Stimulated activated CD8-positive, alpha-beta memory T cell treated with anti-CD3 and anti-CD28 coated beads, Interleukin-15, amount 100 ng/mL, for 1 hour (primary cell): ENCODE measurements at places on chromosomes 12 and 14.

DNA sequence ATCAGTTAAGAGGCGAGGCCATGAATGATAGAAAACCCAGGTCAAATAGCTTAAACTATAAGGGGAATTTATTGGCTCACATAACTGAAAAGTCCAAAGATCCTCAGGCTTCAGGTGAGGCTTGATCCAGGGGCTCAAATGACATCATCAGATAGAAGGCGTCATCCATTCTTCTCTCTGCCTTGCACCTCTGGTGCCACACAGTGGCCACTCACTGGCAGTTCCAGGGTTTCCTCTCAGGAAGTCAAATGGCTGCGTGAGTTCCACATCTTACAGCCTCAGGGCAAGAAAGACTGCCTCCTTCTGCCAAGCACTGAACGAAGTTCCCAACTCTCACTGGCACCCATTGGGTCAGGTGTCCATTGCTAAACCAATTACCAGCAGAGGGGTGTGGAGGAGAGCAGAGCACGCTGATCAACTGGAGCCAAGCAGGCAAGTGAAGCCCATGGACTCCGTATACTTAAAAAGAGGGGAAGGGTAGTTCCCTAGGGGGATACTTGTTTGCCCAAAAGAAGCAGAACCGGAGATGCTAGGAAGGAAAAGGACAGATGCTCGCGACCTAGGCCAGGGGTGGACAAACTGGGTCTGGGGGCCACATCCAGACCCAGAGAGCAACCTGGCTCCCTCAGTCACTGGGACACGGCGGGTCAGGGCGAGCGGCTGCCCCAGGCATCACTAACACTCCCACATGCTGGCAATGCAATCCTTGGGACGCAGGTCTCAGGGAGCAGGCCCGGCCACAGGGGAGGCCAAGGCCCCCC lies 69.3 kb downstream of the SERPINA3 start:
- no peak for DNase-seq

DNA sequence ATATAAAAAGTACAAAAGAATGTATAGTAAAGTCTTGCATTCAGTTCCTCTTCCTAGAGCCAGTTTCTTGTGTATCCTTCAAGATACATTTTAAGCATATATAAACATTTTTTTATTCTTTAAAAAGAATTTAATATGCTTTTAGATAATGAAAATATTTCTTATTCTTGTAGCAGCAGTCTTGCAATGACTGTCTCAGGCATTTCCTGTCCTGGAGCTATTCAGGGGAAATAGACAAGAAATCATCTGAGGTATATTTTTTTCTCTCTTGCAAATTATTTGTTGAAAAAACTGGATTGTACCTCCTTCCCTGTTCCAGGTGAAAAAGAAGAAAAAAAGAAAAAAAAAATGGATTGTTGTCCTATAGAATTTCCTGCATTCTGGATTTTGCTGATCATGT lies 17.0 kb upstream of the ERBB3 start:
- no peak for DNase-seq

GRCh38 chr14:56751471-56751870 lies 58.8 kb downstream of the OTX2 start:
- no peak for DNase-seq

DNA sequence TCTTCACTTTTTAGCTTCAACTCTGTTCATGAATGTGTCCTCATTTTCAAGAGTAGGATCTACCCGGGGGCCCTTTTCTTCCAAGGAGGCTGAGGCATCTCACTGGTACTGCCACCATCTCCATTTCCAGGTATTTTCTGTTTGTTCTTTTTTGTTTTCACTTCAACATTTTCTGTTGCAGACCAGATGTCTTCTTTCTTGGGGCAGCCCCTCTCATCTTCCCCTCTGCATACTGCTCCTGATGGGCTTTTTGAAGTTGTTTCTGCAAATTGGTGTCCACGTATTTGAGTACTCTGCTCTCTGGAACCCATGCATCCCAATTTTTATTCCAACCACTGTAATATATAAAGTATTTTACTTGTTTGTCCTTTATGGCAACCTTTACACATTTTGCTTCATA lies 66.5 kb downstream of the LRP6 start:
- DNase-seq, result no peak

- DNase-seq, result no peak
Measured at GRCh38 chr14:95353664-95354063, 34.0 kb upstream of the CLMN start.

DNA sequence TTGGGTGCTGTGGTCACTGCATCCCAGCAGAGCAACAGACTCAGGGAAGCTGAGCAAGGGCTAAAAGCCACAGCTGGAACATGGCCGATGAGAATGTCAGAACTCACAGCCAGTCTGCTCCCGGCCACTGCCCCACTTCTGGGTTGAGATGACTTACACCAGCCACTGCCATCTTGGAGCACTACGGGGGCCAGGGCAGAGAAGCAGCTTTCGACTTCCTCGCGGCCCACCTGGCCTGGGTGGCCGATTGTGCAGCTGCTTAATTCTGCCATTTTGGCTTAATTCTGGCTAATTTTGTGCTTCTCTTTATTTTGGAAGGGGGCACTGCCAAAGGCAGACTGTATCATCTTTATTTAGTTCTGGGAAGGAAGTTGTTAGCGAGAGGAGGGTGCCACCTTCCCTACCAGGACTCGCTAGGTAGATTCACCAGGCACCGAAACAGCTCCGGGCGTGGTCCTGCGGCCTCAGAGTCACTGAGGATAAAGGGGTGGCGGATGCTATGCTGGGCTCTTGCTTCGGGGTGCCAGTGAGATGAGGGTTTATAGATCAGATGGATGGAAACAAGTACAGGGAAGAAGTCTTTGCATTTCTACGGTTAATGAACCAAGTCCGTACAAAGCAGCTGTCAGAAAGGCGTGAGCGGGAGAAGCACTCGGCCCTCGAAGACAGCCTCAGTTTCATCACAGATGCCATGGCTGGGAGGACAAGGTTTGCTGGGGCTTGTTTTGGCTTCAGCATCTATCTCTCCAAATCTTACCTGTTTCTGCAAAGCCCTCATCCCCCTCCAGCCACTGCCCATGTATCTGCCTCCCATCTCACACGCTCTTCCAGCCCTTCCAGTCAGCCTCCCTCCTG lies 147.8 kb downstream of the PIWIL1 start:
- DNase-seq, result no peak

GRCh38 chr12:128918481-128919260 lies 65.4 kb downstream of the GLT1D1 start:
- DNase-seq, result no peak

DNA sequence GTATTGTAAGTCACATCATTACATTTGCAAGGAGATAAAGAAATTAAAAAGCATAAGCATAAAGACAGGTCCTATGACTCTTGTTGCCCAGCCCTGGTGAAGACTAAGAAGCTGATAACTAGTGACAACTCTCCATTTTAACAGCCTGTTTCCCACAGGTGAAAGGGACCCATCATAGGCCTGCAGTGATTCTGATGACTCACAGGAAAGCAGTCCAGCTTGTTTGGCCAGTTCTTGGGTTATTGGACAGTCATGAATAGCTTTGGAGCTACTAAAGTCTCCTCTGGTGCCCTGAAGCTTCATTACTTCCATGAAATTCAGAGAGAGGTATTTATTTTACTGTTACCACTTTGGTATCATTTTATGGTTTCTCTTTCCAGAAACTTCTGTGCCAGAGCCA lies 55.5 kb upstream of the DYRK2 start:
- DNase-seq, result no peak

GRCh38 chr12:6114476-6114870 lies 10.0 kb downstream of the VWF start:
- no peak for DNase-seq

- DNase-seq, result no peak
Measured at GRCh38 chr14:75968456-75968855, 13.3 kb downstream of the TGFB3 start.

GRCh38 chr14:79586989-79587598 lies 624.2 kb downstream of the DIO2 start:
- no peak for DNase-seq

- no peak for DNase-seq
Measured at GRCh38 chr14:65352964-65353530, 59.5 kb upstream of the FUT8 start.

GRCh38 chr14:39733741-39734140 lies 301.5 kb upstream of the FBXO33 start:
- no peak for DNase-seq

- DNase-seq, result no peak
Measured at GRCh38 chr12:112848338-112848715, 56.8 kb downstream of the RPH3A start.

DNA sequence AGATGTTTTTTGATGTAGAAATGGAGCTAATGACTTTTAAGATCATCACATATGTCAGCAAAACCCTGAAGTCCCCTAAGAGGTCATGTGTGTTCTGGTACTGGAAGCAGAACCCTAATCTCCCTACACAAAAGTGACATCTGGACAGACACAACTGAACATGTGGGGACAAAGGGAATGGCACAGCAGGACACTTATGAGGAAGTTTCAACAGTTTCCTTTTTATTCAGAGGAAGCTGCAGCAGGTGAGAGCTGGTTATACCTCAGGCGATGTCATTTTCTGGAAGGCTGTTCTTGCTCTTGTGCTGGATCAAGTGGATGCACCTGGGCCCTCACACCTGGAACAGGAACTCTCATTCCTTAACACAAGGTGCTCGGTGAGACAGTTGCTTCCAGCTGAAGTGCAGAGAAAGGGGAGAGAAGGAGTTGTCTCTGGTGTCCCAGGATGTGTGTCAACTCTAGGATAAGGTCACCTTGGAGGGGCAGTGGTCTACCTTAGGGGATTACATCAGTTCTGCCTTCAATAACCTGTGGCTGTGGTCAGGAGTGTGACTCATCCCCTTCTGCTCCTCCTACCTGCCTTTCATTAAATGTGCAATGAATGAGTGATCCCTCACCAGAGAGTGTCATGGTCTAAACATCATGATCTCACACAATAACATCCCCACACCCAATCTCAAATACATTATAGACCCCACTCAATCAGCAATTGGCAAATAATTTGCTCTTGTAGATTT lies 463.4 kb downstream of the TMEM121 start:
- DNase-seq, result no peak

DNA sequence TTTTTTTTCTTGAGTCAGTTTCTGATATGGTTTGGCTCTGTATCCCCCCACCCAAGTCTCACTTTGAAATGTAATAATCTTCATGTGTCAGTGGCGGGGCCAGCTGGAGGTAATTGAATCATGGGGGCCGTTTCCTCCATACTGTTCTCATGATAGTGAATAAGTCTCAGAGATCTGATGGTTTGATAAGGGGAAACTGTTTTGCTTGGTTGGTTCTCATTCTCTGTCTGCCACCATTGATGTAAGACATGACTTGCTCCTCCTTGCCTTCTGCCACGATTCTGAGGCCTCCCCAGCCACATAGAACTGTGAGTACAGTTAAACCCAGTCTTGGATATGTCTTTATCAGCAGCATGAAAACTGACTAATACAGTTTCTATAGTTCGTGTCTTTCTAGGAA lies 42.9 kb downstream of the WNK1 start:
- no peak for DNase-seq

- DNase-seq, result peak; percentile 17
Measured at GRCh38 chr14:96592591-96593386, 90.6 kb downstream of the PAPOLA start.

DNA sequence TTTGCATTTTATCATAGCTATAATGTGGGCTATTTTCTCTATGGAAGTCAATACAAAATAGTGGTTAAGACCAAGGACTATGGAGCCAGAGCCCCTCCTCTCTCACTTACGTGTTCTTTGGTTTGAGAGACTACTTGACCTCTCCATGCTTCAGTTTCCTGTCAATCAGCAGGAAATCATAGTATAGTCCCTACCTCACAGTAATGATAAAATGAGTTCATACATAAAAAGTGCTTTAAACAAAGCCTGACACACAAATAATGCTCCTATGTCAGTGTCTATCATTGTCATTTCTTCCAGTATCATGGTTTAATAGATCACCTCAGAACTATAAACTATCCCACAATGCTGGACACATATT lies 90.4 kb downstream of the MED13L start:
- DNase-seq, result no peak

DNA sequence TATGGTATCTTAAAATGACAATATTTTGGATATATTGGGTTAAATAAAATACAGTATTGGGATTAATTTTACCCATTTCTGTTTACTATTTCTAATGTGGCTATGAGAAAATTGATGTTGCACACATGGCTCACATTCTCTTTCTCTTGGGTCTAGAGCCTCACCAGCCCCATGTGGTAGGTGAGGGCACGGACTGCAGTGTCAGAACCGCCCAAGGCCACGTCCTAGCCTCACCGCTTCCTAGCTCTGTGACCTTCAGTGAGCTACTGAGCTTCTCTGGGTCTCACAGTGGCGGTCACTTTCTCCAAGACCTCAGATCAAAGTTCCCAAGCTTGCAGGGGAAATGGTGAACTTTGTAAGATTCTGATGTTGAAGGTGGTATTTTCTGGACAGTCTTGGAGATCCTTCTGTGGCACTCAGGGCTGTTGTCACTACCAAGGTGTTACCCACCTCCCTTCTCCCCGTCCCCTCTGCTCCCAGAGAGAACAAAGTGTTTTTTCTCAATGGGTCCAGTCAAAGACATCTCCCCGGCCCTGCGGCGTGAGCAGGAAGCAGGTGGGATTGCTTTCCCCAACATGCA lies 87.6 kb downstream of the RIN3 start:
- DNase-seq, result no peak

GRCh38 chr14:103504991-103505565 lies 17.6 kb downstream of the CKB start:
- DNase-seq, result no peak

DNA sequence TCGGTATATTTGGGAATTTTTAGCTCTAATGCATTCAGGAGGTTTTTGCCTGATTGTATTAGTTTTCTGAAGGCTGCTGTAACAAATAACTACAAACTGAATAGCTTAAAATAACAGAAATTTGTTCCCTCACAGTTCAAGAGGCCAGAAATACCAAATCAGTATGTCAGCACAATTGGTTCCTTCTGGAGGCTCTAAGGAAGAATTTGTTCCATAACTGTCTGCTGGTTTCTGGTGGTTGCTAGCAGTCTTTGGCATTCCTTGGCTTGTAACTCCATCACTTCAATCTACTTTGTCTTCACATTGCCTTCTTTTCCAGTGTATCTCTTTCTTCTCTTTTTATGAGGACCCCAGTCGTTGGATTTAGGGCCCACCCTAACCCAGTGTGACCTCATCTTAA lies 21.3 kb downstream of the TMTC3 start:
- DNase-seq, result no peak

- DNase-seq, result peak; percentile 55
Measured at GRCh38 chr12:6943722-6944380, at the start of the genes C12orf57 and RNU7-1. Gene C12orf57, plus strand, starts transcription at chr12:6944022. Its CDS starts 100 bp downstream, at chr12:6944122. Gene RNU7-1, plus strand, starts transcription at chr12:6943816.

DNA sequence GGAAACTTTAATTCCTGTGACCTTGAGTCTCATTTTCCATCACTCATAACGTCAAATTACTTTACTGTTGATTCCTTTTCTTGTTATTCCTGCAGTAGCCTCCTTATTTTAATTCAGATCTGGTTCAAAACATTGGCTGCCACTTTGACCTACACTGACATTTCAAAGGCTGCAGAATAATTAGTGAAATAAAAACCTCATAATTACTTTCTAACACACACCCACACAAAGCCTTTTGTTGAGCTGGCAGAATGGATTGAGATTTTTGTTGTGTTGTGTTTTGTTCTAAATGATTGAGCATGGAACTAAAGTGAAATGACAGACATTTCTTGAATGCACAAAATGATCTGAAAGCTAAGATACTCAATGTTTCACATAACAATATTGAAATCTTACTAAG lies 507.5 kb upstream of the STXBP6 start:
- DNase-seq, result no peak
